ENCODE measurements at places on chromosomes 6 and 20.

- DNase-seq = no peak
Observed at GRCh38 chr6:123022975-123023374, 26.9 kb downstream of the CLVS2 start.

GRCh38 chr6:21208081-21208795 is 385.3 kb upstream of the SOX4 start:
- DNase-seq = no peak

DNA sequence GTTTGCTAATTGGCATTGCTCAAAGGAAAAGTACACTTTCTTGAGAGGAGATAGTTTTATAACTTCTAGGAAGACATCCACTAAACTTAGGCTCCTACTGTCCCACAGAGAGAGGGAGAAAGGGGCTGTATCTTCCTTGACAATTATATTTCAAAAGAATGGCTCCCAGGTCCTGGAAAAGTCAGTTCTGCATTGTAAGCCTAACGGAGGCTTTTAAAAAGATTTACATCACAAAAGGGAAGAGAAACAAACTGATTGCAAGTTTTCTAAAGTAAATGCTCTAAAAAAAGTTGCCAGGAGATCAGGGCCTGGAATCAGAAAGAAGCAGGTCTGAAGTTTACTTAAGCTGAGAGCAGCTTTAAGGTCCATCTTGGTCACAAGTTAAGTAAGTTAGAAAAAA is 839.5 kb downstream of the FRK start:
- DNase-seq = no peak

GRCh38 chr6:131955192-131955591 is 4.0 kb upstream of the CCN2 start:
- DNase-seq = no peak

- DNase-seq = no peak
Observed at GRCh38 chr20:42093542-42094440, 475.6 kb upstream of the CHD6 start.

DNA sequence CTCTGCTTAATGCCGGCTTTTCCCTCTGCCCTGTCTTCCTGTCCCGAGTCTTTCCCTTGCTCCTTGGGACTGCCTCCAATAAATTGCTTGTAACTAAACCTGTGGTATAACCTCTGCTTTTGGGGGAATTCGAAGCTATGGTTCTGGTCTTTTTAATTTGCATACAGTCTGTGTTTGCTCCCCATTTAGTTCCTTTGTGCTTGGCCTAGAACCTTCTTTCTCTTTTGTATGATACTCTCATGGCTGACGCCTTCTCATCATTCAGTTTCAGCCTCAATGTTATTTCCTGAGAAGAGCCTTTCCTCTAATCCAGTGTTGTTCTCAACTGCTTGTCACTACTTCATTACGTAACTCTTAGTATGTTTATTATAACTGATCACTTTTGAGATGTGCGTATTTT is 248.0 kb downstream of the PHF3 start:
- no peak for DNase-seq

DNA sequence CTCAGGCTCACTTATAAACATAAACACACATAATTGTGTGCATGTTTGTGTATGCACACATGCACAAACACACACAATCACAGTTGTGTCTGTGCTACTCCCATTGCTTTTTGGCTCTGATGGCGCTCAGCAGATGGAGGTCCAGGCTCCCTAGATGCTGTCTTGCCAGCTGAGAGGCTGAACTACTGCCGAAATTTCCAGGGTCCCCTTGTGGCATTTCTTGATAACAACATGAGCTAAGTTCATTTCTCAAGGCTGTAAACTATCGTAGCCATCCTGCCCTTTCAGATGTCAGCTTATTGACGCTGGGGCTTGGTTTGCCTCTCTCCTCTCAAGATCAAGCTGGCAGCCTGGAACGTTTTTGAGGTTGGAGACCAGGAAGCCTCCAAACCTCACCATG is 313.9 kb upstream of the RNF24 start:
- DNase-seq = no peak

- no peak for DNase-seq
Observed at GRCh38 chr20:32707691-32708581, 34.2 kb upstream of the C20orf203 start.

DNA sequence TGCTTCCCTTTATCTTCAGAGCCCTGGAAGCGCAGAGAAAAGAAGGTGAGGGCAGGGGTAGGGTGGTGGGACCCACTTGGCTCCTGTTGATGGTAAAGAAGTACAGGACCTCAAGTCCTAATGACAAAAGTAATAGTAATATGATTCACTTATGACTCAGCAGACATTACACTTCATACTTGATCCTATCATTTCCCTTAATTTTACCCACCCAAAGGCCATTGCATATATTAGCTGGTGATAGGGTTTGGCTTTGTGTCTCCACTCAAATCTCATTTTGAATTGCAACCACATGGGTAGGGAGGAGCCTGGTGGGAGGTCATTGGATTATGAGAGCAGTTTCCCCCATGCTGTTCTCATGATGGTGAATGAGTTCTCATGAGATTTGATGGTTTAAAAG is 880.7 kb downstream of the KIF16B start:
- DNase-seq = no peak

DNA sequence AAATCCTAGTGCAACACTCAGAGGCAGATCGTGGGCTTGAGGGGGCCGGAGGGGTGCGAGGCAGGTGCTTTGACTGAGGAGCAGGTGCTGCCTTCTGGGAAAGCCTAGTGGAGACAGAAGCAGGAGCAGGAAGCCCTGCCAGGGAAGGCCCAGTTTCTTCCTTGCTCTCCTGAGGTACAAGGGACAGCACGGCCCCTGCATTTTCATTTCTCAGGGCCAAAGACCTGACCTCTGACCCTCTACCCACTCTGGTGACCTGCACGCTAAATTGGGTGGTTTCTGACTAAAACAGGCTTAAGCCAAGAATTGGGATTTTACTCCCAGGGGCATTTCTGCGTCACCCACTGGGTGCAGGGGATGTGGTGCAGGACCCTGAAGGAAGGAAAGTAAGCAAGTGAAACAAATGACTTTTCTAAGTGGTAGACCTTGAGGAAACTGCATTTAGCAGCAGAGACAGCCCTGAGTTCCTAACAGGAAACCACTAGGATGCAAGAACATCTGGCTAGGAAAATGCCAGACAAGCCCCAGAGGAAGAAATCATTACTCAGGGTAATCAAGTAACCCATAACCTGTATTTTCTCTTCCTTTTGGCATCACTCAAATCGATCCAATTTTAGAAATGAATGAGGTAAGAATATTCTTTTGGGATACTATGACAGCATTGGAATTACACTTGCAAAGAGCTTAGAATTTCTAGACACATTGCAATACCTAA is 141.7 kb downstream of the CD164 start:
- no peak for DNase-seq

- peak; percentile 83 for DNase-seq
Observed at GRCh38 chr6:156686995-156687788, 90.0 kb upstream of the ARID1B start.

- DNase-seq = no peak
Observed at GRCh38 chr20:10172998-10173655, 45.5 kb upstream of the SNAP25 start.

- DNase-seq = no peak
Observed at GRCh38 chr20:9403448-9403847, 110.9 kb upstream of the LAMP5 start.

DNA sequence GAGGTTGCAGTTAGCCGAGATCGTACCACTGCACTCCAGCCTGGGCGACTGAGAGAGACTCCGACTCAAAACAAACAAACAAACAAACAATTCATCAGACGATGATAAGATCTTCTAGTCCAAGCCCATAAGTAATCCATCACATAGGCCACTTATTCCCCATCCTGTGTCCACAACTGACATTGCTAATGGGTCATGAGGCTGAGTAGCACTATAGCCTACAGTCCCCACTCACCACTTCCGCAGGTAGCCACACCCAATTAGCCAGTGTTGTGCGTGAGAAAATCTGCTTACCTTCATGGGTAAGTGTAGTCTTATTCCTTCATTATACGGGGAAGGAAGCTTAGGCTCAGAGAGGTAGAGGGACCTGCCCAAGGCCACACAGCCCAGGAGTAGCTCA is 13.1 kb downstream of the JPH2 start:
- DNase-seq = no peak

GRCh38 chr6:36682328-36683144 is 4.0 kb downstream of the CDKN1A start:
- DNase-seq = peak; percentile 83

- DNase-seq = no peak
Observed at GRCh38 chr6:14986370-14986769, 259.5 kb upstream of the JARID2 start.

GRCh38 chr6:34559651-34560365 is 3.7 kb upstream of the SPDEF start:
- no peak for DNase-seq

DNA sequence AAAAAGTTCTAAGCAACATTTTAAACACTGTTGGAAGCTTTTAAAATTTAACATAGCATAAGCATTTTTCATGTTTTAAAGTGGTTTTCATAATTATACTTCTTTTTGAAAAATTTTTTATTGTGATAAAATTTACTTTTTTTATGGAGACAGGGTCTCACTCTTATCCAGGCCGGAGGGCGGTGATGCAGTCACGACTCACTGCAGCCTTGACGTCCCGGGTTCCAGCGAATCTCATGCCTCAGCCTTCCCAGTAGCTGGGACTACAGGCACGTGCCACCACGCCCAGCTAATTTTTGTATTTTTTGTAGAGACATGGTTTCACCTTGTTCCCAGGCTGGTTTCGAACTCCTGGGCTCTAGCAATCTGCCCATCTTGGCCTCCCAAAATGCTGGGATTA is 46.1 kb upstream of the TULP4 start:
- DNase-seq = no peak

- no peak for DNase-seq
Observed at GRCh38 chr6:115675443-115675842, 385.2 kb downstream of the FRK start.

GRCh38 chr20:19968466-19969073 is 48.6 kb upstream of the NAA20 start:
- DNase-seq = no peak

DNA sequence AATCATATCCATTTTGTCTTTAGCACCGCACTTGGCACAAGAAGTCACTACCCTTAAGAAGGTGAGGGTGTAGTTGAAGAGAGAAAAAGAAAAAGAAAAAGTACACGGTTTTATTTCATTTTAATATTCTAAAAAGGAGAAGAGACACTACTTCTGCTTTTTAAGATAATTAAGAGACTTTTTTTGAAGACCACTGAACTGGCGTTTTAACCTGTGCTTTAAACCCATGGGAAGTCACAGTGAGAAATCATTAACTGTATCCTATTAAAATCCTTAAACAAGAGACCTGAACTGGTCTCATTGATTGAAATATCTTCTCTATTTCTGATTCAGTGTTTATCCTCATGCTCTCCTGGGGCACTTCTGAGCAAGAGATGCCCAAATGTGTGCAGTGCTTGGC is 243.5 kb downstream of the TMEM242 start:
- no peak for DNase-seq

DNA sequence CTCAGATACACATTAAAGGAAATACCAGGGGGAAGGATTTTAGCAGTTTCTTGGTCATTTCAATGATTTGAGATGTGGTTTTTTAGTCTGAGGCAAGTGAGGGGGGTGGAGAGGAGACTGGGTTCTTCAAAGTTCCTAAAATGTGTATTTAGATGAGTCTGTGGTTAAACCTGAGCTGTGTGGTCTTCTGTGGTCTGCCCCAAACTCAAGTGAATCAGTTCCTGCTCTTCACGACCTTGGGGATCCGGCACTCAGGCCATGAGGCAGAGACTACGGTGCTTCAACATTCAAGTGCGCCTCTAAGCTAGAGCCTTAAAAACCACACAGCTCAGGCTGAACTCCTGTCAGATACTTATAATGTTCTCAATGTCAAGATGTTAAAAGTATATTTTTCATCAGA is 406.7 kb downstream of the LMBRD1 start:
- DNase-seq = no peak

DNA sequence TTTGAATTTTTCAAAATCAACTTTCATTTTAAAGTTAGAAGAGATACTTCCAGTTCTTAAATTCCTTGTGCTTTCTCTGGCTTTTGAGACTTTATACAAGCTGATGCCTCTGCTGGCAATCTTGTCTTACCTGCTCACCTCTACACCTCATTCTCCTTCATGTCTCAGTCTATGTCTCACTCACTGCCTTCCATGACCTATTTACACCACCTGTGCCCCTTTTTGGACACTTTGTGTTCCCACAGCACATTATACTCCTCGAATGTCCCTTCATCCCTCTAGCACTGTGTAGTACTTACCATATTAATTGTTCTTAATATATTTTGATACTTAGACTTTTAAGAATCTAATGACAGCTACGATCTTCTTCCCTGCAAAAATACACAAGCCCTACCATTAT is 15.3 kb downstream of the PHIP start:
- no peak for DNase-seq

GRCh38 chr6:145485288-145485687 is 250.0 kb downstream of the EPM2A start:
- no peak for DNase-seq
